ENCODE measurements at places on chromosomes 1 and 21.

- no peak for DNase-seq
Measured at GRCh38 chr1:155309423-155310021, 856 bp downstream of the FDPS start.

- DNase-seq, result no peak
Measured at GRCh38 chr1:220917101-220917500, 37.9 kb downstream of the HLX start.

DNA sequence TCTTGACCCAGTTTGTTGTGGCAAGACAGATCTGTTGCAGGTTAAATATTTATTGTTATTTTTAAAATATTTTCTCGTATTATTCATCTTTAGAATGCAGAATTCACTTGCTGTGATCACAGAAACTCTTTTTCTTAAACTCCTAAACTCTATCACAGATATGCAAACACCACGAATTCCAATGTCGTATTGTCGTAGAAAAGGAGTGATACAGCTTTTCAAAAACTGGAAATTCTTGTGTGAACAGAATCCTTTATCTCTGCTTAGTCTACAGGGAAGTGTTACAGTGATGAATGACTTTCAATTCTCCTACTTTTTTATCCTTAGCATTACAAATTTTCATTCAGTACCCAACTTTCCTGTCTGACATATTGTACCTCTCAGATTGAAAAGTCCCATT lies 1329.5 kb upstream of the B3GALT2 start:
- DNase-seq, result no peak

DNA sequence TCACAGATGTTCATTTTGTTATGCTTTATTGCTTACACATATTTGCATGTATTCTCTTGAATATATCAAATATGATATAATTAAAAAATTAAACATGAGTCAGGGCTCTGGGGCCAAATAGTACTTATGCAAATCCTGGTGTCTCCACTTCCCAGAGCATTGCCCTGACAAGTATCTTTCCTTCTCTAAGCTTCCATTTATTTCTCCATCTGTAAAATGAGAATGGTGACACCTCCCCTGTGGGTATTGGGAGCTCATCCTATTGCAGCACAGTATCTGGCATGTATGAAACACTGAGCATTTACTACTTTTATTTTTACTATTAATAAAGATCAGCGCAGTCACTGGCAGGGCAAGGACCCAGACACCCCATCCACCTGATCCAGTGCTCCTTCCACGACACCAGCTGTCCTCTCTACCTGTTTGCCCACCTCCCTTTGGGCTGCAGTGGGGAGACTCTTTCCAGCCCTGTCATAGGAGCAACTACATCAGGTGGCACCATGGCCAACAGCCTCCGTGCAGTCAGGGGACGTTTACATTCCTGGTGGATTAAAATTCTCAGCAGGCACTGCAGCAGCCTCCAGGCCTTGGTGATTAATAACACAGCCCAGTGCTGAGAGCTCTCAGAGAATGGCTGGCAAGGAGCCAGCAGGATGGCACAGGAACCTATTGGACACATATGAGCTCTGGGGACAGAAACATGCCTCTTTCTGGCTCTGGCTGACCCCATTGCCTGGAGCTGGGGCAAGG lies 113.0 kb downstream of the DMRTB1 start:
- DNase-seq, result no peak

DNA sequence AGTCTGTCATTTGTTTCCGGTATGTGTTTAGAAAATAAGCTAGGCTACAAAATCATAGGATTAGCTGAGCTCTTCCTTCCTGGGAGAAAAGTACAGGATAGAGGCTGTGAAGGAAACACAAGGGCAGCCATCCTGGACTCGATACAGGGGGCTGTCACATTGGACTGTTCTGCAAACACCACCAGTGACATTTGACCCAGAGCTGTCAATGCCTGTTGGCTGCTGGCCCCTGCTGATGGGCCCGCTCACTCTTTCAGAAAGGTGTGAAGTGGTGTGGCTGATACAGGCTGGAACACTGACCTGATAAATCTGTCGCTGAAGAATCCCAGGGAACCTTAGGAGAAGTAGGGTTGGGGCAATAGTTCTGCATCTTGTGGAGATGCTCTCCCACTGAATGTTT lies 183.1 kb downstream of the RHOU start:
- no peak for DNase-seq

GRCh38 chr1:77590651-77591050 lies 91.8 kb downstream of the ZZZ3 start:
- DNase-seq, result no peak

GRCh38 chr1:5220821-5221220 lies 566.4 kb downstream of the AJAP1 start:
- DNase-seq, result no peak

GRCh38 chr1:155039308-155039669 lies 5.7 kb downstream of the DCST1 start:
- DNase-seq, result no peak

- no peak for DNase-seq
Measured at GRCh38 chr1:181601186-181601950, 118.1 kb downstream of the CACNA1E start.

DNA sequence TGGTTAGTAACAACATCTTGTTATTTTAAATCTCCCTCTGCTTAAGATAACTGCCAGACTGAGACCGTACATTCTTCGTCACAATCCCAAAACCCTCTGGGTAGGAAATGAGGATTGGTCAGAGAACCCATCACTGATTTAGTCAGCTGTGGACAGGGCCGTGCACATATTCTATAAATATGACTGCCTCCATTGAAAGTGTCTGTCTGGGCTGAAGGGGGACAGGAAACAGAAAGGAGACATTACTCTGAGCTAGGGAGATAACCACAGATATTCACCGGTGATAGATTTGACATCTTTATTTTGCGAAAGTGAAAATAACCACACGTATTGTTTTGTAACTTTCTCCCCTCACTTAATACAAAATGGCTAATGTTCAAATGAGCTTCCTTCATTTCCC lies 36.9 kb upstream of the ST6GALNAC5 start:
- no peak for DNase-seq

DNA sequence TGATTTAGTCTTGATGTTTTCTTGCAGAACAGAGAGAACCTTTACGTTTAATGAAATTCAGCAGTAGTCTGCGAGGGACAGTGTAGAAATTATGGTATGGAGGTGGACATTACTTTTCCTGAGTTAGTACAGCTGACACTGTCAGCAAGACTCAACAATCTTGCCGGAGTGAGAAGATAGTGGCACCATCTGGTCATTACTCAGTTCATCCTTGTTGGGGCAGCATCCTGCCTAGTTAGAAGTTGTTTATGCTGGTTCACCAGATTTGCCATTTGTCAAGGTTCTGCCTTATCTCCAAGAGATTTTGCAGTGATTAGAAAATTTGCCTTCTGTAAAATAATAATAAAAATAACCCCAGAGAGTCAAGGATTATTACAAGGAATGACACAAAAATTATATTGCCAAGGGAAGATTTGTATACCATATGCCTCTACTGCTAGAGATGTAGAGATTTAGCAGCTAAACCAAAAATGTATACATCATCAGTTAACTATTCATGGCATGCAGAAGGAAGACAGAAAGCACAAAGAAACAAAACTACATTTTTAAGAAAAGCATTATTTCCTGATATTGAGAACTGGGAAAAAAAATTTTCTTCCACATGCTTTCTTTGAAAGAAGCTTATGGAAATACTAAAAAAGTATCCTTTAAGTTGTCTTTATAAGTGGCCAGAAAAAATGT lies 1967.4 kb downstream of the NCAM2 start:
- DNase-seq, result no peak

GRCh38 chr1:15081102-15081501 lies 72.4 kb upstream of the TMEM51 start:
- no peak for DNase-seq

GRCh38 chr21:36803816-36804439 lies 105.0 kb downstream of the SIM2 start:
- DNase-seq, result no peak

DNA sequence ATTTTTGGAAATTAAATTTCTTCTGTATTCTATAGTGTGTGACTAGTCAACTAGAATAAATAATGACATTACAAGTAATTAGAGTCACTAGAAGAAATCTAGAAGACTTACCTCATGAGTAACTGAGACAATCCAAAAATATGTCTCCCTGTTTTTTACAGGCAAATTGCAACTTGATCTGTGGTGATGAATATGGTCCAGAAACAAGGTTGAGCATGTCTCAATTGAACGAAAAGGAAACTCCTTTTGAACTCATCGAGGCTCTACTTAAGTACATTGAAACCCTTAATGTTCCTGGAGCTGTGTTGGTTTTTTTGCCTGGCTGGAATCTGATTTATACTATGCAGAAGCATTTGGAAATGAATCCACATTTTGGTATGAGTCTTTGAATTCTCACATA lies 36.7 kb downstream of the DHX9 start:
- no peak for DNase-seq

DNA sequence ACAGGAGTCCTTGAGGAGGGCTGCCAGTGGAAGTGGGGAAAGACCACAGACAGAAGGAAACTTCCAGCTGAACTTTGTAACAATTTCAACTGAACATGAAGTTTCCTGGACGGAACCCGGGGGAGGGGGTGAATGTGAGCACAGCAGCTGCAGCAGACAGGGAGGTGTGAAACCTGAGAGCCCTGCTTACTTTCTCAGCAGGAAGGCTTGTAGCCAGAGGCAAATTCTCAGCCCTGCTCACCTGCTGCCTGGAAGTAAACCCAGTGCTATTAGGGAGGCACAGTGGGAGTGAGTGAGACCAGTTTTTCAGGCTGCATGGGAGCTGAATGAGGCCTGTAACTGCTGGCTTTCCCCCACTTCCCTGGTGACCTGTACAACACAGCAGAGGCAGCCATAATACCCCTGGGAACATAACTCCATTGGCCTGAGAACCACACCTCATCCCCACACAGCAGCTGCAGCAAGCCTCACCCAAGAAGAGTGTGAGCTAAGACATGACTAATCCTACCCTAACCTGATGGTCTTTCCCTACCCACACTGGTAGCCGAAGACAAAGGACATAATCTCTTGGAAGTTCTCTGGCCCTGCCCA lies 9.6 kb upstream of the SPRR2F start:
- DNase-seq, result no peak

GRCh38 chr21:27139526-27139925 lies 172.6 kb upstream of the ADAMTS5 start:
- DNase-seq, result no peak

DNA sequence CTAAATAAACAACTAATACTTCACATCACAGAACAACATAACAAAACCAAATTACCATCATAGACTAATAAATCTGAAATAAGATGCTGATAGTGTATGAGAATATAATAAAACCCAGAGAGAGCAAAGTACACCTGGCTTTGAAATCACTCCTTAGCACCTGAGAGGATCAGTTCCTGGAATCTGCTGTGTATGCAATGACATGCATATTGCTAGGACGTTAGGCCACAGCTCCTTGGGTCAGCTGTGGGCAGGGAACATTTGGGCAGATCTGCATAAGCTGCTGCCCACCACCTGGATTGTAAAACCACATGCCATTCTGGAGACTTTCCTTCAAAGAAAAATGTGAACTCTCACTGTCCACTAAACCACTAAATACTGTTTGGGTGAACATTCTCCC lies 81.1 kb downstream of the NR5A2 start:
- no peak for DNase-seq

DNA sequence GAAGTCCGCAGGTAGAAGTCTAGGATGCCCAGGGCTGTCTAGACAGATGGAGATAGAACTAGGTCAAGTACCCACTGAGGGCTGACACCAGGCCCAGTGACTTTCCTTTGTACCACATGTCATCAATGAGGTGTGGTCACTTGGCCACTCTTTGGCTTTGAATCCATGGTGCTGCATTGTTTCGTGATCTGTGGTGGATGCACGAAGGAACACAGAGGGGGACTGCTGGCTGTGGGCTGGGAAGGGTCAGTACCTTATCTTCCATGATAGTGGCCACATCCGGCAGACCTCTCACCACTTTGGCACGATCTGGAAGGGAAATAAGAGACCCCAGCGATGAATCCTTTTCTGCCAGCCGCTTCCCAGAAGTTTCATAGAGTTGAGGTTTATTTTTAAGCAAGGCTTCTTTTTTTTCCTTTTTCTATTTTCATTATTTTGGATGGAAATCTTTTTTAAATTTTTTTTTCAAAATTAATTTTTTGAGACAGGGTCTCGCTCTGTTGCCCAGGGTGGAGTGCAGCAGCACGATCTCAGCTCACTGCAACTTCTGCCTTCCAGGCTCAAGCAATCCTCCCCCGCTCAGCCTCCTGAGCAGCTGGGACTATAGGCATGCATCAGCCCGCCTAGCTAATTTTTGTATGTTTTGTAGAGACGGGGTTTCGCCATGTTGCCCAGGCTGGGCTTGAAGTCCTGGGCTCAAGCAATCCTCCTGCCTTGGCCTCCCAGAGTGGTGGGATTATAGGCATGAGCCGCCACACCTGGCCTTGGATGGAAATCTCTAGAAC lies 53.1 kb downstream of the MYOM3 start:
- no peak for DNase-seq

DNA sequence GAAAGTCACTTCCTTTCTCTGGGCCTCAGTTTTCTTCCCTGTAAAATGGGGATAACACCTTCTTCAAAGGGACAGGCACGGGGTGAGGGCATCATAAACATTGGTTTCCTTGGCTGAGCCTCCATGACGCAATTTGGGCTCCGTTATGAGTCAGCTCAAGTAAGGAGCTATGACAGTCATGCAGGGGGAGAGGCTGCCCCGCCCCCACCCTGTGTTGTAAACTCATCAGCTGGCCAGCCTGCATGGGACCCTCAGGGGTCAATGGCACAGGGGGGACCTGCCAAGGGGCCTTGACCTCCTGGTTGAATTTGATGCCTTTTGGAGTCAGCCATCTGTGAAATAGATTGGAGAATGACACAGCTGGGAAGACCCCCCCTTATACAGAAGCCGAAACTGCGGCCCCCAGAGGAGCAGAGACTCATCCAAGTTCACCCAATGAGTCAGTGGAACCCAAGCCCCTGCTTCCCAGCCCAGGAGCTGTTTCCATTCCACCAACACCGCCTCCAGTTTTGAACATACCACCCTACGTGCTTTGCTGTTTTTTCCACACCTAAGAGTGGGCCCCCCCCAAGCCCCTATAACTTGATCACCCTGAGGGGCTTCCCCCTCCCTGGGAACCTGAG lies 36.8 kb upstream of the RUNX3 start:
- no peak for DNase-seq

DNA sequence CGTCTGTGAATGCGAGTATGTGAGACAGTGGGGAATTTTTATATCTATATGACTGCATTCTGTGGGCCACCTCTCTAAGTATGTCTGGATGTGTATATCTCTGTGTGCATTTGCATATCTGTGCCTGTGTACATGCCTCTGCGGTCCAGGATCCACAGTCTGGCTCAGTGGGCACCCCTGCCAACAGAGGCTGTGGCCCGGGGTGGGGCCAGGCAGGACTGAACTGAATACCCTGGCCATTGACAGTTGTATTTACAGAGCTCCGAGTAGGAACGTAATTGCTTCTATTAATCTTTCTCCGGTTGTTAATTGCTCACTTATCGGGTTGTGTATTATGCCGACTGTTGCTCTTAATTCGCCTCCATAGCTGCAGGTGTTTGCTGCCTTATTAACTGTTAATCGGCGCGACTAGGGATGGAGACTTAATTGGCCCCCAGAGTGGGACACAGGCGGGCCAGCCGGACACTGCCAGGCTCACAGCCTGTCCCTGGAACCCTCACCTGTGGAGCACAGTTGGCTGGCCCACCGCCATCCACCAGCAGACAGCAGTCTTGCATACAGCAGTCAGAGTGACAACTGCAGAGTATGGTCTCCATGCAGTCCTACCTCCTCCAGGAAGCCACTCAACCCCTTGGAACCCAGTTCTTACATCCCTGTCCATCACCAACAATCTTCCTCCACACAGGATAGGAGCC lies 22.4 kb upstream of the ADGRB2 start:
- no peak for DNase-seq

- no peak for DNase-seq
Measured at GRCh38 chr1:220789532-220790147, 2.9 kb downstream of the MTARC1 start.

- DNase-seq, result no peak
Measured at GRCh38 chr1:182668521-182669054, 15.8 kb downstream of the RGS8 start.

Measured in stimulated activated CD4-positive, alpha-beta T cell treated with anti-CD3 and anti-CD28 coated beads, Interleukin-15, amount 100 ng/mL, for 1 hour (primary cell).